AG04449 (cell line): ENCODE measurements at places on chromosomes 11 and 22.

DNA sequence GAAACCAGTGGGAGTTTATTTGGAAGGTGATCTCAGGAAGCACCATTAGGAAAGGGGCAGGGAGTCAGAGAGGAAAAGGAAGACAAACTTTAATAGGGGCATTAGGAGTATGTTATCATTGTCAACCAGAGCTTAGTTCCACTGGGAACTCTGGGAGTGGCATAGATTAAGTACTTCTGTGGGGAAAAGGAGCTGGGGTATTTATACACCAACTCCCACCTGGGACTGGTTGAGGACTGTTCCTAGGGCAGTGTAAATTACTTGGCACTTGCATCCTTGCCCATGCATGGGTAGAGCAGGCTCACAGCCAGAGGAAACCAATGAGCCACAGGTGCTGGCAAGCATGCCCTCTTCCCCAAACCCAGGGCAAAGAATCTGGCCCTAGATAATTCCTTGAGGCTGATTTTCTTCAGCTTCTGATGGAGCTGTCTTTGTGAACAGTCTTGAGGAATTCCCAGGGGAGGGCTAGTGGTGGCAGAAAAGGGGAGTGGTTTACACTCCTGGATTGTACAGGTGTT is 541.2 kb downstream of the MIAT start:
- no peak for DNase-seq

- no peak for DNase-seq
Measured at GRCh38 chr22:46110215-46110614, 40.1 kb upstream of the PPARA start.

GRCh38 chr11:72926076-72926475 is 111.9 kb downstream of the ATG16L2 start:
- DNase-seq, result no peak

DNA sequence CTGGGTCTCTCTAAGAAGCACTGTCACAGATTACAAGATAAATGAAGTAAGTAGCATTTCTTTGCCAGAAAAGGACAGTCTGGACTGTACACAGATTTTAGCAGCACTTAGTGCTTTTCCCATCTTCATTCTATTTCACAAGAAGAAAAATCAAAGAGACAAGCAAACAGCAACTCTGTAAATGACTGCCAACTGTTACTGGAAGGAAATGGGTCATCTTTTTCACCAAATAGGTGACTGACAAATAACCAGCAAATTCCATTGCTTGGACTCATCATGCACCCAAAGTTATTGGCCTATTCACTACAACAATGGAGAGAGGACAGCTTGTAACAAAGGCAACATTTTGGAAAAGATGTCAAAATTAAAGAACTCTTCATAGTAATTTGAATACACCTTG is 28.9 kb upstream of the CARD18 start:
- no peak for DNase-seq

- no peak for DNase-seq
Measured at GRCh38 chr11:134915212-134915611, 503.2 kb upstream of the B3GAT1 start.

- DNase-seq, result no peak
Measured at GRCh38 chr11:10856689-10857458, 979 bp downstream of the ZBED5 start.

DNA sequence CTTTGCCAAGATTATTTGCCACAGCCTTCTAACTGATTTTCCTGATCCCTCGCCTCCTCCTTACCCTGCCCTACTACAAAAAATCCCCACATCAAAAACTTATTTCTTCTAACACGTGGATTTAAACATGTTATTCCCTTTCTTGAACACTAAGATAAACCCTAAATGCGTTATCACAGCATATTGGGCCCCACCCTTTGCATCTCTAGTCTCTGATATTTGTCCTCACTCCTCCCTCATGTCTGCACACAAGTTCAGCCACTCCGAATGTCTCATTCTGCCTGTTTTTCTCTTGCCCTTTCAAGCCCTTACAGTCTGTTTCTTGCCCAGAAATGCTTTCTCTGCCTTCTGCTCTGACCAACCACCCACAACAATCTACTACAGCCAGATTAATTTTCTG is 10.6 kb upstream of the ACER3 start:
- no peak for DNase-seq

DNA sequence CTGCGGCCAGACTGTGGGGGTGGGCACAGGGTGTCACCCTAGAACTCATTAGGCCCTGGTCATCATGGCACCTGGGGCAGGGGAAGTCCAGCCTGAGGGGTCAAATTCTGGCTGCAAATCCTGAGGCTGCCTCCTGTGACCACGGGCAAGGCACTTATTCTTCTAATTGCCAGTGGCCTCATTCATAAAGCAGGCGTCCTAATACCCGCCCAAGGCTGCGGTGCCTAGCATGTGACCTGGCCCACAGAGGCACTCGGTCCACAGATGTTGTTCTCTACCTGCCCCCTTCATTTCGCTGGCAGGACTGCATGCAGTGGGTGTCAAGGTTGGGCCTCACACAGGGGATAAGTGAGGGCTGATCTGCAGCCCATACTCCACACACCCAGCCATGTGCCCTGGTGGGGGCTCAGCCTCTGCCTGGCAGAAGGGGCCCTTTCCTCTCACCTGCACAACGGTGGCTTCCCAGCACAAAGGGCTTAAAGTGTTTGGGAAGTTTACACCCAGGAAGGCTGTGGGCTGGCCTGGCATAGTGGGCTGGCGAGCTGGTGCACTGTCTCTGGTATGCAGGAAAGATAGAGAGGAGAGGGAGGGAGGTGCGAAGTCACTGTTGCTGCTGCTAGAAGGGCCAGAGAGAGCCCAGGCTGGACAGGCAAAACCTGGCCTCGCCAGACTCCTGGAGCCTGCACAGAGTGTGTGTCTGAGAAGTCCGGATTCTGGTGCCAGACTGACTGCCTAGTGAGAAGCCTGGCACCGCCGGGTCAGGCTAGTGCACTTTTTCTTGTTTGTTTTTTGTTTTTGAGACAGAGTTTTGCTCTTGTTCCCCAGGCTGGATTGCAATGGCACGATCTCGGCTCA is 3.2 kb downstream of the MPST start:
- DNase-seq, result no peak

GRCh38 chr22:31637891-31638618 is 24.0 kb downstream of the PISD start:
- no peak for DNase-seq

DNA sequence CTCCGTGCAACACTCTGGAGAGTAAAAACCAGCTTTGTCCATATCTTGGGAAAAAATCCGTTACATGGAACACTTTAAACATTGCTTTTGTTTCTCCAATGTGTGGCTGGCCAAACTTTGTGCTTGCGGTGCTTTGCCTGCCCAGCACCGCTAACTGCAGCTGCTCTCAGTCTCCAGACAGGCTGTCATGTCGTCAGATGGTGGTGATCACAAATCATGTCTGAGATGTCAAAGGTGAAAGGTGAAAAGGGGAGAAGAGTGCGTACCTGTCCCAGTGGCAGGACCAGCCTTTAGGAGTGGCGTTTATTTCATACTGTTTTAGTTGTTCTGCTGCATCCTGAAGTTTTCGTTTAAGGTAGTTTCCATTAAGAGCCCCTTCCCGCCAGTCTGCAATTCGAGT is 17.1 kb upstream of the AGBL2 start:
- DNase-seq, result no peak

DNA sequence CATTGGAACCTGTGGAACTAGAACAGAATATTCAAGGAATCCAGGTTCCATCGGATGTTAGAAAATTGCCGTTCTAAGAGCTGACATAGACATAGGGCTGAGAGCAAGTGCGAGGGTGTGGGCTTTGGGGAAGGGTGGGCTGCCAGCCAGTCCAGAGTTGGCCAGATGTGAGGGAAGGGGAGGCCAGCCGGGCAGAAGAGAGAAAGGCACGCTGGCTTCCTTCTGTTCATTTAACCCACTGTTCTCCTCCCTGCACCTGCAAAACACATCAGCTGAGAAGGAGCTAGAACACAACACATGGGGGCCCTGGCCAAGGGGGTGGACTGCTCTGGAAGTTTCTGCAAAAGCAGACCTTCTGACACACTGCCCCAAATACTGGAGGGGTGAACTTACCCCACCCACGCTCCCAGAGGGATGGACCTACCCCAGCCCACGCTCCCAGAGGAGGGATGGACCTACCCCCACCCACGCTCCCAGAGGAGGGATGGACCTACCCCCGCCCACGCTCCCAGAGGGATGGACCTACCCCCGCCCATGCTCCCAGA is 98.0 kb downstream of the SHANK2 start:
- DNase-seq, result no peak

GRCh38 chr11:119488256-119488995 is 65.5 kb upstream of the THY1 start:
- DNase-seq, result no peak

- DNase-seq, result no peak
Measured at GRCh38 chr11:45000918-45001317, 50.2 kb upstream of the TP53I11 start.

GRCh38 chr11:34644669-34645406 is 23.9 kb downstream of the EHF start:
- DNase-seq, result peak; percentile 63

DNA sequence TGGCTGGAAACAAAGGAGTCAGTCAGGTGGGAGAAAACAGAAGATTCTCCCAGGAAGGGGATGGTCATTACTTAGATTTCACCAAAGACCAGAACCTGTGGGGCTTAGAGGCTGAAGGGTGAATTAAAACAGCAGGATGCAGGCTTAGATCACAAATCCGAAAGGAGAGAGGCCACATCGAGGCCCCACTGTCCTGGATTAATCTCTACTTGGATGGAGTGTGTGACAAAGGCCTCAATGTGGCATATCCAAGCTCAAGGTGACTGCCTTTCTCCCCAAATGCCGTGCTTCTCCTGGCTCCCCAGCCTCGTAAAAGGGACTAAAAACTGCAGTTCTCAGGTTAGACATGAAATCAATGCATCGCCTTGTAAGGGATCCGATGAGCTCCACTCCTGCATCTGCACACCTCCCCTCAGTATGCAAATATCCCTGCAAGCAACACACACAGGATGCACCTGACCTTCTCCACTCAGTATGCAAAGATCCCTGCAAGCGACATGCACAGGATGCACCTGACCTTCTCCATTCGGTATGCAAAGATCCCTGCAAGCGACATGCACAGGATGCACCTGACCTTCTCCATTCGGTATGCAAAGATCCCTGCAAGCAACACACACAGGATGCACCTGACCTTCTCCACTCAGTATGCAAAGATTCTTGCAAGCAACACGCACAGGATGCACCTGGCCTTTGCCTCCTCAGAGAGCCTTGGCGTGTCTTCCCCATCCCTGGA is 447.4 kb downstream of the BRD1 start:
- no peak for DNase-seq

- DNase-seq, result no peak
Measured at GRCh38 chr22:43812149-43812842, at the start of gene EFCAB6. Gene EFCAB6, minus strand, starts transcription at chr22:43812305. Its CDS starts 29,987 bp downstream, at chr22:43782318.

DNA sequence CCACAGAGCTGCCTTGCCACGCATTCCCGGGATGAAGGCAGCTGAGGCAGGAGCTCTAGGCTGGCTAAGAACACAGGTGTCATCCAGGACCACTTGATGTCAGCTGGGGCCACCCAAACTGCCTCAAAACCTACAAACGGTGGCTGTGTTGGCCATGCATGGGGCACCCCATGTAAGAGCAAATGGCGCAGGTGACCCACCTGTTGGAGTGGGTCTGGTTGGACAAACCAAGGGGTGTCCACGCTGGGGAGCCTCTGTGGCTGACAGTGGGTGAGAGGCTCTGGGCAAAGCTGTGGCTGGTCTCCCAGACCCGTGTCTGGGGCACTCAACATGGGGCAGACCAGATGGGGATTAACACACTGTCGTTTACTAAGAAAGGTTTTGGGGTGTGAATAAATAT is 19.0 kb upstream of the SYT8 start:
- no peak for DNase-seq

- DNase-seq, result no peak
Measured at GRCh38 chr11:69391192-69392103, 90.0 kb upstream of the LINC01488 start.

DNA sequence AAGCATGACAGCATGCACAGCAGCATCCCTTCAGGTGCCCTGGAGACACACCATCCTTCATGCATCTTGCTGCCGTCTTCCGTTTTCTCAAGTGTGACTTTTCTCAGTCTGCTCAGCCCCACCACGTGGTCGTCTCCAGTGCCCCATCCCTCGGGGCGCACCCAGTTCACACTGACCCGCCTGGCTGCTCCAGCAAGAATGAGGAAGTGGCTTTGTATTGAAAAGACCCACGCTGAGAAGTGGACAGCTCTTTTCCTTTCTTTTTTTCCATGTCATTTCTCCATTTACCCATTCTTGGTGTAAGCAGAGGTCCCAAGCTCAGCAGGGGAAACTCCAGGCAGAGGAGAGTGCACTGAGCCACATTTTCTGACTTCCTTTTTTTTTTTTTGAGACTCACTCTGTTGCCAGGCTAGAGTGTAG is 14.5 kb downstream of the SERPINH1 start:
- no peak for DNase-seq

- DNase-seq, result no peak
Measured at GRCh38 chr11:31783252-31783651, 27.9 kb downstream of the PAX6 start.

- no peak for DNase-seq
Measured at GRCh38 chr11:60868682-60869450, 1.5 kb downstream of the ZP1 start.

DNA sequence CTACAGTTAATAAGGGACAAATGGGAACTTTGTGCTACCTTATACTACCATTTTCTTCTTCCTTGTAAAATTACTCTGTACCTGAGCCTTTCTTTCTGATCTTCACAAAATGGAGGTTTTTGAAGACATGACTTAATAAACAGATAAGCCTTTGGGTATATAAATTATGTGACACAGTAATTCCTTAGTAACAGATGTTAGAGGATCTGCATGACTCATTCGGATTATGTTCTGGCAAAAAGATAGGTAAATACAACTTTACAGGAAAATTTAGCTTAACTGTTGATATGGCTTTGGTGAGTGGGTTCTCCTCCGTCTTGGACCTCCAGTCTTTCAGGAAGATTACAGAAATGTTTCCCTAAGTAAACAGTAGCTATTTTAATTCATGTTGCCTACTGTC is 61.8 kb downstream of the BID start:
- no peak for DNase-seq

DNA sequence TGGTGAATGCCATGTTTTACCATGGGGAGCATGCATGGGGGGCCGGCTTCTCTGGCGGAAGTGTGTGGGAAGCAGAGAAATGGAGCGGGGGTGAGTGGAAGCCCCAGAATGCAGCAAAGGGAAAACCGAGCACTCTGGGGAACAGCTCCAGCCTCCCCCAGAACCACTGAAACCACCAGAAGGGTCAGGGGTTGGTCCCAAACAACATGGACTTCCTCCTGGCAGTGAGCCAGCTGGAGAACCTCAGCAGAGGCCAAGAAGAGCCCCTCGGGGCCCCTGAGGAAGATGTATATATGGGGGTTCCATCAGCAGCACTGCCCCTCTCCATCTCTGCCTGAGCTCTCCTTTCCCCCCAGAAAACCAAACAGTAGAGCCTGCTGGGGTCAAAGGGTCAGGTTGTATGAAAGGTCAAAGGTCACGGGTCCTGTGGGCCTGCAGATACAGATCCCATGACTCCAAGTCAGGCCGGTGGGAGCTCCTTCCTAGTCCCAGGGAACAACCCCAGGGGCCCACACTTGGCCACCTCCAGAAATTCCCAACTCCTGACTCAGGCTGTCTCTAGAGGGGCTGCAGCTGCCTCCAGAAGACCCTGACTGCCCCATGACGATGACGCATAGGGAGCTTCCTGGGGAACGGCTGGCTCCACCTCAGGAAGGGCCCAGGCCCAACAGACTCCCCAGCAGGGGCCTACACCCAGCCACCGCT is 48.5 kb upstream of the TIMP3 start:
- no peak for DNase-seq
